ENCODE measurements at places on chromosomes 6 and 20.

DNA sequence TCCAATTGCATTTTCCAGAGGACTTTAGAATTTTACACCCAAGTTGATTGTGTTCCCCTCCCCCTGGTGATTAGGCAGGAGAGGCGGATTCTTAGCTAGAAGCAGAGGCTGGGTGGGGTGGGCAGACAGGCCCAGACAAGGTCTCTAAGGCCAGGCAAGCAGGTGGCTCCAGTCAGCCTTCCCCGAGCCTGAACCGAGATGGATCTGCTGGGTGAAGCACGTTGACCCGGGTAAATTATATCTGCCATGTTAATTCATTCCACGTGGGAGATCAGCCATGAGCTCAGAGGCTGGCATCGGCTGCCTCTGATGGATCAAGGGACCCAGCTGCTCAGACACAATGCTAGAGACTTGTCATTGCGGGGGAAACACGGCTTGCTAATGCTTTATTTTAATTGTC, 159.5 kb upstream of the MAFB start:
- DNase-seq, result no peak

DNA sequence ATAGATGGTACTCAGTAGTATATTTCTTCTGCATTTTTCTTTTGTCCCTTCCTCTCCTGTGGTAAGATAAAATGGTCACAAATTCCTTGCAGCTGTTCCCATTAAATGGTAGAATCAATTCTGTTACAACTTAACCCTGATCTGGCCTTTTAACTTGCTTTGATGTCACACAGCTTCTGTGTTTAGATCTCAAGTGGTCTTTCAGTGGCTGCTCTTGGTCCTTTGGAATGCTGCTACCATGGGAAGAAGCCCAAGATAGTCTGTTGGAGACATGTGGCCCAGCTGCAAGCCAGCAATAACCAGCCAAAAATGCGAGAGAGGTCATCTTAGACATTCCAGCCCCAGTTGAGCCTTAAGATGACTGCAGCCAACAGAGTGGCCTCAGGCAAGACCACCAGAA, 429.7 kb downstream of the KIF16B start:
- DNase-seq, result no peak

- no peak for DNase-seq
Observed at GRCh38 chr6:4560221-4561077, 215.8 kb upstream of the CDYL start.

GRCh38 chr20:57471496-57472372, 53.2 kb downstream of the CTCFL start:
- DNase-seq, result no peak

GRCh38 chr6:38307740-38308139, 332.0 kb downstream of the BTBD9 start:
- no peak for DNase-seq

GRCh38 chr20:50563133-50563944, 53.2 kb downstream of the PTPN1 start:
- no peak for DNase-seq

- no peak for DNase-seq
Observed at GRCh38 chr6:17679726-17680125, 27.0 kb downstream of the NUP153 start.

Measured in stimulated activated CD8-positive, alpha-beta memory T cell treated with anti-CD3 and anti-CD28 coated beads, Interleukin-7, amount 100 ng/mL, for 1 hour (primary cell).